ENCODE measurements at places on chromosomes 3 and 15. TPM values are rescaled to one million over a fixed set of nuclear protein-coding genes. Genes with fewer than 3 reads are reported as not detected.

The MEGF11 gene
- total RNA-seq, result not detected

The GOLGA8T gene
- 0.39 TPM for total RNA-seq

DNA sequence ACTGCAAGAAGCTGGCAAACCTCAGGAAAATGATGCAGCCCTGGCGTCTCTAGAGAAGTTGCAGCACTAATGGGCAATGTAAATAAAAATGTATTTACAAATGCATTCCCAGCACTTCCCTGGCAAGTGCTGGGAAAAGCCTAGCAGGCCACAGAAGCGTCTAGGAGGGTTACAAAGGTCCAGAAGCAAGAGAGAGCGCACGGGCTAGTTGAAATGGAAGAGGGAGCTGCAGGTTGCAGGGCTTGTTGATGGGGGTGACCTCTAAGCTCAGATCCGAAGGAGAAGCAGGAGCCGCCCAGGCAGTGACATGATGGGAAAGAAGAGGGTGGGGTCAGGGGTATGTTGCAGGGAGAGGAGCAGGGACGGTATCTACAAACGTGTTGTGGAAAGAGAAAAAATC, 2.7 kb upstream of the KNL1 start:
- no peak overlapping the region for H3K4me3 ChIP-seq
- no peaks in the 10 kb centered on the region for H3K36me3 ChIP-seq
- DNase-seq, result no peak
- H3K27ac ChIP-seq, result no peak overlapping the region

DNA sequence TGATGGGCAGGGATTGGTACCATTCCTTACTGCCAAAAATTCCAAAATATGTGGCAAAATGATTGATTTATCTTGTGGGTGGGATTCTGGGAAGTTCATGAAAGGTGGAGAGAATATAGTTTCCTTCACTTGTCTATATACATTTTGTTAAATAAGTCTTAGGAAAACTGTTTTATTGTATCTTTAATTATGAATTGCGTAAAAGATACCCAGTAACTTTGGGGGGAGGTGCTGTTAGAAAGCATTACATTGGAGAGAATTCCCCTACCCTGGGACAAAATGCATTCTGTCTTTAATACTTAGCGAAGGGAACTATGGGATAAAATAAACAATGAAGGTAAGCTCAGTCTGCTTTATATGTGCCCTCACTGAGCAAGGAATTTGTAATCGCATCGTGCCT, 4.6 kb downstream of the SETD5 start:
- H3K36me3 ChIP-seq, result no peaks in the 10 kb centered on the region
- no peak for DNase-seq
- H3K27me3 ChIP-seq, result no peaks in the 10 kb centered on the region
- H3K27ac ChIP-seq, result no peak overlapping the region
- H3K4me1 ChIP-seq, result no peaks in the 10 kb centered on the region

- no peaks in the 10 kb centered on the region for H3K4me1 ChIP-seq
- no peak for DNase-seq
- no peak overlapping the region for H3K27ac ChIP-seq
- no peaks in the 10 kb centered on the region for H3K27me3 ChIP-seq
- H3K4me3 ChIP-seq, result no peak overlapping the region
- H3K36me3 ChIP-seq, result no peaks in the 10 kb centered on the region
Observed at GRCh38 chr3:128021768-128022372, 30.4 kb upstream of the SEC61A1 start.
